ENCODE measurements at places on chromosomes 16 and 17.

DNA sequence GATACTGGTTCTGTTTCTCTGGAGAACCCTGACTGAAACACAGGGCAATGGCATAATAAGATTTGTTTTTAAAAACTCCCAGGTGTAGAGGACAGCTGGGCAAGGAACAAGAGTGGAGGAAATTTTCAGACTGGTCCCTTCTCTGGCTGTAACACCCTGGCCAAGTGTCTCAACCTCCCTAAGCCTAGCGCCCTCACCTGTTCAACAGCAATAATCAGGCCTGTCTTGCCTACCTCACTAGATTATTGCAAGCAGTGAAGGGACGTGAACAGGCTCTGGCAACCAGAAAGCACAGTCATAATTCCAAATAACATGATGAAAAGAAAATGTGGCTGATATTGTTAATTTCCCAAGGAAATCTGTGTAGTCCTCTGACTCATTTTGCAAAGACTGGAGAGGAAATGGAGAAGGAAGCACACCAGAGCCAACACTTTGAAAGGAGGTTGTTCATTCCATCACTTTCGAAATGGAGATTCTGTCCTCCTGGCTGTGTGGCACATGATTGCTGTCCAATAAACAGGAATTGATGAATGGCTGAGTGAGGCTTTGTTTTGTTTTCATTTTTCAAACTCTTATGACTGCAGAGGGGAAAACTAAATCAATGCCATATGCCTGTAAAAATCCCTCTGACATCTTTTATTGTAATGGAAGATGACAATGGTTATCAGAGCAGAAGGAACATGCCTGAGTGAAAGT is 87.5 kb upstream of the HLF start:
- no peak for DNase-seq

- DNase-seq, result no peak
Measured at GRCh38 chr17:4648741-4649140, 7.3 kb upstream of the ALOX15 start.

DNA sequence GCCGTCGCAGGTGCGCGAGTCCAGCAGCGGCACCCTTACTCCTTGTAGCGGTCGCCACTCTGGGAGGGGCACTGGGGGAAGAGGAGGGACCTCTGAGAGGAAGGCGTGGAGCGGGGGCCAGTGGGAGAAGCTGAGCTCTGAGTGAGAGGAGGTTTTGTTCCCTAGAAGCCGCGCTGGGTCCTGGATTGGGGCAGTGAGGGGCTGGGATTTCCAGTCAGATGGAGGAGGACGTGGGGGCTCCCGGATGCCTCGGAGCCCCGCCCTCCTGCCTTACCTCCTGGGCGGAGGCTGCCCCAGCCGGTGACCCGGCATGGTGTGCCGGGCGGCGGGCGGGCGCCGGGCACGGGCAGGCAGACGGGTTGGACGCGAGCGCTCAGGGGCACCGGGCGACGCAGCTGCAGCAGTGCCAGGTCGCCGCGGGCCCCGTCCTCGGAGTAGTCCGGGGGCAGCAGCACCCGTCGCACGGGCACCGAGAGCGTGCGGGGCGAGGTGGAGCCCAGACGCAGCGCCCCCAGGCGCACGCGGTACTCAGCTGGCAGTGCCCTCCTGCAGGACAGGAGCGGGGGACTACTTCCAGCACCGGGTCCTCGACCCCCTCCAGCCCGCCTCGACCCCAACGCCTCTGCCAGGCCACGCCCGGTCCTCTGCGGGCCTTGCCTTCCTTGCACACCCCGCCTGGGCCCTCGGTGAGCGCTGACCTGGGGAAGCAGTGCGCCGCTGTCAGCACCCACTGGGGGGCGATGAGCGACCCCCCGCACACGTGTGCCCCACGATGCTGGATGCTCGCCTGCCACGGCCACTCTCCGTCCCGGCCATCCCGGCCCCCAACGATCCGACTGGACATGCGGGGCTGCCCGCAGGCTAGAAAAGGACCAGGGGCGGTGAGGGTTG is 2.0 kb downstream of the PRSS33 start:
- DNase-seq, result no peak

GRCh38 chr17:80978499-80979497 is 12.8 kb upstream of the CHMP6 start:
- no peak for DNase-seq

DNA sequence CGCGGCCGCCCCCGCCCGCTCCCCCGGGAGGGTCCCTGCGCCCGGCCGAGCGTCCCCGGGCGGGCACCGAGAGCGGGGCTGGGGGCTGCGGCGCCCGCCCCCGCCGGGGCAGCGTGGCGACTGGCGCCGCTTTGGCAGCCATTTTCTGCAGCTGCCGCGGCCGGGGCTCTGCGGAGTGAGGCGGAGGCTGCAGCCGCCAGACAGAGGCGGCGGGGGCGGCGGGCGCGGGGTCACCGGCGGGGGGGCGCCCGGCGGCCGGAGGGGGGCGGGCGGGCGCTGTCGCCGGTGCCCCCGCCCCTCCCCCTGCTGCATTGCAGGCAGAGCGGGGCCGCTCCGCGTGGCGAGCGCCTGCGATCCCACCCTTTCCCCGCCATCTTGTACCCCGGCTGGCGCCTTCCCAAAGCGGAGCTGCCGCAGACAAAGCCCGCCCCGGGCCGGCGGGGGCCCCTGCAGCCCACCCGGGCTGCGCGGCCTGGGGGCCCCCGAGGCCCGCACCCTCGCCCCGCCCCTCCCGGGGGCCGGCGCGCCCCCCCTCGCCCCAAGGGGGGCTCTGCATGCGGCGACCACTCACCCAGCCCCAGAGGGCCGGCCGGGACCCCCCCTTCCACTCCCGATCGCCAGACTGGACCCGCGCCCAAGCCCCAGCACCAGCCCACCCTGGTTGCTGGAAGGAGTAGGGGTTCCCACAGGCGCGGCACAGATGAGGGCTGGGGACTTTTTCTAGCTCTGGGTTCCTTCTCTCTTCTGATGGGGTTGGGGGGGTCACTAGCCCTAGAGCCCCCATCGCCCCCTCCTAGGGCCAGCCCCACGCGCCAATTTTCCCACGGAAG is 16.6 kb upstream of the CBX8 start:
- peak; percentile 66 for DNase-seq

All from NCI-H446 (cell line).